ENCODE measurements at places on chromosomes 12 and 14.
A peak's percentile ranks its signal among the peaks of the same experiment; 100 is the strongest.

- no peak for DNase-seq
Measured at GRCh38 chr12:45362291-45362690, 146.4 kb downstream of the ANO6 start.

DNA sequence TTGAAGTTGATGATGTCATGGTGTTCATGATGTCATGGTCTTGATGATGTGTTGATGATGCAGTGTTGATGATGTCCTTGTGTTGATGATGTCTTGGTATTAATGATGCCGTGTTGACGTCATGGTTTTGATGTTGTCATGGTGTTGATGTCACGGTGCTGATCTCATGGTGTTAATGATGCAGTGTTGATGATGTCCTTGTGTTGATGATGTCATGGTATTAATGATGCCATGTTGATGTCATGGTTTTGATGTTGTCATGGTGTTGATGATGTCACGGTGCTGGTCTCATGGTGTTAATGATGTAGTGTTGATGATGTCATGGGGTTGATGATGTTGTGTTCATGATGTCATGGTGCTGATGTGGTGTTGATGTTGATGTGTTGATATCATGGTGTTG is 48.0 kb upstream of the RIMBP2 start:
- peak; percentile 17 for DNase-seq

GRCh38 chr14:105146181-105146975 is 22.2 kb downstream of the JAG2 start:
- no peak for DNase-seq

DNA sequence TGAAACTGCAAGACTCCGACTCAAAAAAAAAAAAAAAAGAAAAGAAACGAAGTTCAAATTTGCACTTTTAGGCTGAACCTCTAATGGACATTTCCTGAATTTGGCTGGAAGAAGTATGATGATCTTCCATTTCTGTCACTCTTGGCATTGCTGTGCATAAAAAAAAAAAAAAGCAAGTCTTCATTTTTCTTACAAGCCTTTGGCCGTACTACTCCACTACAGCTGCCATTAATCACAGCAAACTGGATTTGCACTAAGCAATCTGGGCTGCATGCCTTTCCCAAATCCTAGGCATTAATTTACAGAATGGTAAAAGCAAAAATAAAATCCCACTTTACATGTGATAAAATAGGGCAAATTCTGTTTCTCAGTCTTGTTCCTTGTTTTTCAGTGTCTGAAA is 7.1 kb downstream of the CSRP2 start:
- no peak for DNase-seq

- DNase-seq = no peak
Measured at GRCh38 chr14:89308232-89308959, 108.6 kb downstream of the FOXN3 start.

DNA sequence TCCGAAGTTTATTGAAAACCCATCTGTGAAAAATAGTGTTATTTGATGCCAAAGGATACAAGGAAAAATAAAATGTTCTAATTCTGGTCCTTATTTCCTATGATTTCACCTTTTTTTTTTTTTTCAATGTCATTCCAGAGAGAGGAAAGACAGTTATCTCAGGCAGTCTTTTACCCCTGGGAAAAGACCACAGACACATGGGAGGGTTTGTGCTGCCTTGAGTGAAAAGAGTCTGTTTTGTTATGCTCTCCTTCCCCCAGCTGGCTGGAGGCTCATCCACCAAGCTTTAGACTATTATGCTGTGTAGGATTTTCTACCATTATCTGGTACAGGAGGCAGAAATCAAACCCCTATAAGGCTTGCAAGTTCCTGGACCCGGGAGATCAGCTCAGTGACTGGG is 151.8 kb downstream of the CRADD start:
- DNase-seq = peak; percentile 46

DNA sequence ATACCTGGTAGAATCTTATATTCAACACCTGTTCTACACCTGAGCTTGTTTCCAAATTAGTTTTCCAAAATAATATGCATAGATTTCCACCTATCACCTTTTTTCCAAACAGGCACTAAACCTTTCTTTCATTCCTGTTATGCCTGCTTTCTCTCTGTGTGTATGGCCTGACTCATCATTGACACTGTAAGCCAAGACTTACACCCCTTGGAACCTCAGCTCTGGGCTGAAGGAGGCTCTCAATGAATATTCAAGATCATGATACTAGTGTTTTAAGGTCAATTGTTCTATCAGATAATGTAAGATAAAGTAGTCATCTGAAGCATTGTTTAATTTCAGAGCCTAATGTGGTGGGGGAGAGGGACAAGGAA is 1193.3 kb downstream of the FLRT2 start:
- no peak for DNase-seq

DNA sequence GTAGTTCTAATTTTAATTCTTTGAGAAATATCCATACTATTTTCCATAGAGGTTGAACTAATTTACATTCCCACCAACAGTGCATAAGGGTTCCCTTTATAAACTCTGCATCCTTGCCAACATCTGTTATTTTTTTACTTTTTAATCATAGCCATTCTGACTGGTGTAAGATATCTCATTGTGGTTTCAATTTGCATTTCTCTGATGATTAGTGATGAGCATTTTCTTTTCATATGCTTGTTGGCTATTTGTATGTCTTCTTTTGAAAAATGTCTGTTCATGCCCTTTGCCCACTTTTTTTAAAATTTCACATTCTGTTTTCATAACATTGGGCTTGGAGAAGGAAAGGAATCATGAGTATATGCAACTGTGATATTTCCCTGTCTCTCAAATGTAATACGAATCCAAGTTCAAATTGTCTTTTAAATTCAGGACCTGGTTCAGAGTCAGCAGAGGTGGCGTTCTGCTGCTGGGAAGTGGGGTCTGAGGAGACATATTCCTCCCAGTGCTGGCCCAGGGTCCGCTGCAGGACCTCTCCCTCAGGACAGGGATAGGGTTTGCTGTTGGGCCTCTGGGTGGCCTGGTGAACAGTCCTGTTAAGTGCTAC is 81.2 kb upstream of the ETV6 start:
- no peak for DNase-seq

GRCh38 chr12:76489737-76490136 is 69.8 kb downstream of the OSBPL8 start:
- peak; percentile 35 for DNase-seq

DNA sequence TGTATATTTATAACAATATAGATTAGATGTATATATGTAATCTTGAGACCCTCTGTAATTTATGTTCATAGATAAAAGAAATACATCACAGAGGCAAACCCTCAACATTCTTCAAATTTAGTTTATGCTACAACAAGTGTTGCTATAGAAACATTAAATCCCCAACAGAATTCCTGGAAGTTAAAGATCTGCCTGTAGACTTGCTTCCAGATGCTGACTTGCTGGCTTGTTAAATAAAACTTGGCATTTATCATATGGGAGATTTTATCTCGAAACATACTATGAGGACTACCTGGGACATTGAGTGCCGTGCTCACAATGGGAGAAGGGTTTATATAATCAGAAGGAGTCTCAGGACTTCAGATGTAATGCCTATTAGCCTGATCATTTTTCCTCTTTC is 136.3 kb upstream of the PLXNC1 start:
- no peak for DNase-seq

DNA sequence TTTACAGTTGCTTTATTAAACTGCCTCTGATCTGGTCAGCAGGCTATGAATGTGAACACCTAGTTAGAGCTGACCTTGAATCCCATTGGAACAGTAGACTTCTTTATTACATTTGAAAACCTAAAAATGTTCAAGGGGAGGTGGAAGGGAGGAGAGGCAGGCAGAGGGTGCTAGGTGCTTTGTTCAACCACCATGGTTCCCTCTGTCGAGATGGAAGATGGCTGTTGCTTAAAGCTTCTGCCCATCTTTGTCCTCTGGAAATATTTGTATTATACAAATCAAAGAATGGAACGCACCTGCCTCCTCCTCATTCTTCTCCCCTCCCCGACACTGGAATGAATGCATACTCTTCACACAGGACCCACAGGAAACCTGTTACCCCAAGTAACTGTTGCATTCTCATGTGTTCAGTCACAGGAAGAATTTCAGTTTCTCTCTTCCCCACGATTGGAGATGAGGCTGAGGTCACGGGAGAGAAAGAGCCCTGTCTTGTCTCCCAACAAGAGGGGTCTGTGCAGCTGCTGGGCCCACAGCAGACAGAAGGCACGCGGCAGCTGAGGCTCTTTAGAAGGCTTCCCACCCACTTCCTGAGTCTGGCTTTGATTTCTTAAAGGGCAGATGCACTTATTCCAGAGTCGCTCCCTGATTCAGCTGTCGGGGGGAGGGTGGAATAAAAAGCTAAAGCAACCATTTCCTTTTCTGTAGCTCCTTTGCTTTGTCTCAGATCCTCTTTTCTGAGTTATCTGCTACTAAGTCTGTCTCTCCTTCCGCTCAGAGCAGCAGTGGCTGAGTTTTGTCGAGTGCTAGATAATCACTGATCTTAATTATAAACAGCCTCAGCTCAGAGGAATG is 217.9 kb upstream of the BTG1 start:
- DNase-seq = peak; percentile 57

DNA sequence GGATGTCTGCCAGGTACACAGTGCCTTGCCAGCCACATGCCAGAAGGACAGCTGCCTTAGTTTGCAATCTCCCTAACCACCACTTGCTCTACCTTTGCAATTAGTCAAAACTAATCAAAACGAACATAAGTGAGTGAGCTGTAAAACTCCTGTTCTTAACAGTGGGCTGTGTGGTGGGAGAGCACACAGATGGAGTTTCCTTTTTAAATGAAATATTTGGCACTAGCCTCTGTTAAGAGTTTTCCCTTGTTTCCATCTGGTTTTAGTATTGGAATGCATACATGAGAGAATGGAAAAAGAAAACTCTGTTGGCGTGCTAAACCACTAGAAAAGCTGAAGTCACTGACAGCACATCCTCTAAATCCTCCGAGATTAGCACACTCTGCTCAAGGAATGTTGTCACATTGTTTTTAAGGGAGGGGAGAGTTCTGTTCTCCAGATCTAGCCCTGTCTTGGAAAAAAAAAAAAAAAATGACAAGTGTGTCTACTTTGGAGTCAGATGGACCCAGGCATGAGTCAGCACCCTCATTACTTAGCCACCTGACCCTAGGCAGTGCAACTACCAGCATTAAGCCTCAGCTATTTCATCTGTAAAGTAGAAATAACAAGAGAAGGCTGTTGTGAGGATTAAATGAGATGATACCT is 83.9 kb downstream of the STXBP6 start:
- DNase-seq = peak; percentile 97

DNA sequence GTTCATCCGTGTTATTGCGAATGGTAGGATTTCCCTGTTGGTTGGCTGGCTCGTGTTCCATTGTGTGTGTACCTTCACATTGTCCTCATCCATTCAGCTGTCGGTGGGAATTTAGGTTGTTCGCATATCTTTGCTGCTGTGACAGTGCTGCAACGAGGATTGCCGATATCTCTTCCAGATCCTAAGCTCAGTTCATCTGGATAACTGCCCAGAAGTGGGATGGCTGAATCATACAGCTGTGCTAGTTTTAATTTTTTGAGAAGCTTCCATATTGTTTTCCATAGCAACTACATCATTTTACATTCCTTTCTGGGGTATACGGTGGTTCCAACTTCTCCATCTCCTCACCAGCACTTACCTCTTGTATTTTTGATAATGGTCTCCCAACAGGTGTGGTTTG is 292.8 kb upstream of the SFSWAP start:
- DNase-seq = no peak

DNA sequence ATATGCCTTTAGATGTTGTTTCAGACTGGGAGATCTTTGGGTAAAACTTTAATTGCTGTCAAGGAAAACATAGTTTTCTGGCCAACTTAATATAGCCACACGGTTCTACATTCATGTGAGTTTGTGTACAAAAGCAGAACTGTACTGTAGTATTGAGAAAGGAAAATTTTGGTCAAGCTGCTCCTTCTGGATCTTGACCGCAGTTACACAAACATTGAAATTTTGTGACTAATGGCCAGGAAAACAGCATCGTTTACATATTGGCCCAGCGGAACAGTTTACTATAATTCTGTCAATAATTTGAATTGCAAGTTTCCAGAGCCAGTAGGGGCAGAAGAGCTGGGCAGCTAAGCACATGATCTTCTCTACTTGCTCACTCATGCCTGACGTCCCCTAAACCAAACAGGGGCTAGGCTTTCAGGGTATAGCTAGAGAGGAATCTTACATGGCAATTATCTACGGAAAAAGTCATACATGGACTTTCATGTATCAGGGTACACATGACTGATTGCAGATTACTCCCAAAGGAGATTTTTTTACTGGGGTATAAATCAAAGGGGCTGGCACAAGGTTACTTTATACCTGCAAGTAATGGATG is 11.4 kb upstream of the ART4 start:
- no peak for DNase-seq

DNA sequence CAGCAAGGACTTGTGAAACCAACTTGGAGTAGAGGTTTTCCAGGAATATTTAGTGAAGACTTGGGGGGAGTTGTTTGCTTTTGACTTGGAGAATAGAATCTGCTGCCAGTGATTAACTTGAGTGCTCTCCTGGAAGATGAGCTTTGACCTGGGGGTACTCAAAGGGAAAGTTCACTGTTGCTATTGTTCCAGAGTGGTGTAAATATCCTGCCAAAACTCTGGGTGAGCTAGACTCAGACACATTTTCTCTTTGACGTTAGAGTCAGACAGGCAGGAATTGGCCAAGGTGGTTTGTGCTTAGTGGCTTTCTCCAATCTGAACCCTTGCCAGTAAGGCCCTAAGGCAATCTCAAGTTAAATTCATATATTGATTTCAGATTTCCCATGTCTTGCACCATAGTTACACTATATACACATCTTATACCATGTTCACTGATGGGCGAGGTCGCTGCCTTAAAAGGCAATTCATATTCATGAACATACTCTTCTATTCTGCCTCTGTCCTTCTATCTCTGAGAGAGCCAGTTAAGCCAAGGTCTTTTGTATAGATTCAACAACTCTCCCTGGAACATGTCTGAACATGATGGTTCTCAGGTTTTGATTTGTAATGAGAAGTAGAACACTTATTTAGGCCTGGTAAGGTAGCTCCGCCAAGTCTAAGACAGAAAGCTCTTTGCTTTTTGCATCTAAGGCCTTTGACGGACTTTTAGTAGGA is 204.6 kb upstream of the SLC38A2 start:
- DNase-seq = no peak

GRCh38 chr12:104600790-104601739 is 144.3 kb downstream of the CHST11 start:
- DNase-seq = no peak

DNA sequence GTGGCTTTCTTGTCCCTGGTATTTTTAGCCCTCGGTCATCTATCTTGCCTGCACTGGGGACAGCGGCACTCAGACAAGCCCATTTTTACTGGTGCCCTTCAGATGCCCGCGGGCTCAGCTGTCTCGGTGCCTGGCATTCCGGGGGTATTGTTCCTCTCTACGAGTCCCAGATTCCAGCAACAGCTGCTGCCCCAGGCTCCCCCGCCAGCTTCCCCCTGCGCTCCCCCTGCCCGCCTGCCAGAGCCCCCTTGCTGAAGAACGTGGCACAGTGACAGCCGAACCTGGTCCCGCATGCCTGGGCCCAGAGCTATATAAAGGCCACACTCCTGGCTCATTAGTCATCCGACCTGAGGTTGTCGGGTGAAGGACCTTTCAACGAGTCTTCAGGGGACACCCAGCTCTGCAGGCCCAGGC is 10.9 kb upstream of the MYL2 start:
- no peak for DNase-seq

Measured in fibroblast of skin of scalp (primary cell).